EH (cell line): ENCODE measurements at places on chromosomes 11 and 22.

GRCh38 chr11:120744016-120744994 is 232.8 kb downstream of the GRIK4 start:
- no peak for DNase-seq

DNA sequence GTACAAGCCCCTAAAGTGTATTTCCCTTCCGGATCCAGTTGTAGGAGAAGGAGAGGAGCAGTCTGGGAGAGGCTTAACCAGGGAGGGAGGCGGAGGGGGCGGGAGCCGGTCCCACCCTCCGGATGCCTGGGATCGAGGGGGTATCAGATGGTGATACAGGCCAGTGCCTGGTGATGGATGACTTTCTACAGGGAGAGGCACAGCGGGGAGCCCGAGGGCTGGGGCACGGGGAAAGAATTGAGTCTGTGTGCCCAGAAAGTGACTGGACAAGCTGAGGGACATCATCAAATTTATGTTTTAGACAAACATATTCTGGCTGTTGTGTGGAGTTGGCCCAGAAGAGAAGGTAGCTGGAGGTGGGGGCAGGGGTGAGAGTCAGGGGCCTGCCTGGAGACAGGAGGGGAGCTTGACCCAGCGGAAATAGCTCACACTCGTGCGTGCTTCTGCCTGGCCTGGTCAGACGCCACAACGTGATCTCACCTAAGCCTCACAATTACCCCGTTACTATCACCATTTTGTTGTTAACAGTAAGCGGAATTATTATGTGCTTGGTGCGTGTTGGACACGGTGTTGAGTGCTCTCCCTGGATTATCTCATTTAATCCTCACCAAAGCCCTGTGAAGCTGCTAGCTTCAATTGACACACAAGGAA is 42.4 kb downstream of the AMPD3 start:
- no peak for DNase-seq

DNA sequence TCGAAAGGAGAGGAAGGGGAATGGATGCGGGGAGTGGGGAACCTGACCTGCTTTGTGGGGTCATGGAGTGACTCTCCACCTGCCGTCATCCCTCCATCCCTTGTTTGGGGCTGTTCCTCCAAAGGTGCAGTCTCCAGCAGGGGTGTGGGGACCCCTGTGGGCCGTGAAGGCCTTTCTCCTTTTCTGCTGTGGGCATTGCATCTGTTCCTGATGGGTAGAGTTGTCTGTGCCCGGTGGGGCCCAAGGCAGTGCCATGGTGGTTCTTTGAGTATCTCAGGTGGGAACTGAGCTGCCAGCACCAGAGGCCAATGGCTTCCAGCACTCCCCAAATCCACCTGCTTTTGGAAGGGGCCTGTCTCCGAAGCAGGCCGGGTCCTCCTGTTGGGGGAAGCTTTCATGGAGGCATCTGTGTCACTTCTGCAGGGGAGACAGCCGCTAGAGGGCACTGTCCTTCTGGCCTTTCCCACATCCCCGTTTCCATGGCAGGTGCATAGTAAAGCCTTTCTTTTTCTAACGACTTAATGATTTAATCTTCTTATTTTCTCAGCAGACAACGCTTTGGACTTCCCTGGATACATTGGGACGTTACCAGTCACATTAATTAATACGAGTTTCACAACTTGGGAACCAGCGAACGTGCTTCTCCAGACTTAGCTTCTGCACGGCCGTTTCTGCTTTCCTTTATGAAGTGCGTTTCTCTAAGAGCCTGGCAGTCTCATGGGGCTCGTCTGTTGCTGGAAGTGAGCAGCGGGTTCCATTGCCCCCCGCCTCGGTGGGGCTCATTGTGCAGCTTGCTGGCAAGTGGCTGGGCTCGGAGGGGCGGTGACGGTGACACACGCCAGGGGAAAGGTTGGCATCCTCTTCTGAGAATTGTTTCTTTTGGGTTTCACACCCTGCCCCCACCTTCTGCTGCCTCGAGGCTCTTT is 57.1 kb downstream of the PARVB start:
- DNase-seq = peak; percentile 73

GRCh38 chr22:22130953-22131608 is 113.5 kb upstream of the VPREB1 start:
- no peak for DNase-seq

- DNase-seq = no peak
Observed at GRCh38 chr22:36162127-36163034, 1.8 kb upstream of the APOL3 start.

DNA sequence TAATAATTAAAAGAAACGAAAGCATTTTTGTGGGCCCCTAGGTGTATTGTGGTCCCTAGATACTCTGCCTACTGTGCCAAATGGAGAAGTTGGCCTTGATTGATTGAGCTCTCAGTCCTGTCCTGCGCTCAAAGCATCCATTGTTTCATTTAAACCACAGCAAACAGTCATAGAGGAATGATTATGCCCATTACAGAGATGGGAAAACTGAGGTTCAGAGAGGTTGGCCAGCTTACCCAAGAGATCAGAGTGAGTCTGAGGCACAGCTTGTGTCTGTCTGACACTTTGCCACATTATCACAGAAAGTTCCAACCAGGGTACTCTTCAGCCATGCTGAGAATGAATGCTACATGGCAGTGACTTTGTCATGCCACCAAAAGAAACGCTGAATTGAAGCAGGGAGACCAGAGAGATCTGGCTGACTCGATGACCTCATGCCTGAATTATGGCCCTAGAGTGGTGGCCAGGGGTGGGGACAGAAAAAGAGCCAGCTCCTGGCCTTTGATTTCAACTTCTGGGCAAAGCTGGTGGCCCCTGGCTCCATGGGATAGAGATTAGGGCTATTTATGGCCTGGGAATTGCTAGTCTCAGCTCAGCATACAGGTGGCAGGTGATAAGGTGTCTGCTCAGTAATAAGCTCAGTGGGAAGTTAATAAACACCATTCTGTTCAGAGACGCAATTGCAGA is 180.5 kb downstream of the MIAT start:
- no peak for DNase-seq
